ENCODE measurements at places on chromosomes 5 and 9.

GRCh38 chr5:124154714-124155113 is 591.7 kb downstream of the ZNF608 start:
- no peak for DNase-seq

DNA sequence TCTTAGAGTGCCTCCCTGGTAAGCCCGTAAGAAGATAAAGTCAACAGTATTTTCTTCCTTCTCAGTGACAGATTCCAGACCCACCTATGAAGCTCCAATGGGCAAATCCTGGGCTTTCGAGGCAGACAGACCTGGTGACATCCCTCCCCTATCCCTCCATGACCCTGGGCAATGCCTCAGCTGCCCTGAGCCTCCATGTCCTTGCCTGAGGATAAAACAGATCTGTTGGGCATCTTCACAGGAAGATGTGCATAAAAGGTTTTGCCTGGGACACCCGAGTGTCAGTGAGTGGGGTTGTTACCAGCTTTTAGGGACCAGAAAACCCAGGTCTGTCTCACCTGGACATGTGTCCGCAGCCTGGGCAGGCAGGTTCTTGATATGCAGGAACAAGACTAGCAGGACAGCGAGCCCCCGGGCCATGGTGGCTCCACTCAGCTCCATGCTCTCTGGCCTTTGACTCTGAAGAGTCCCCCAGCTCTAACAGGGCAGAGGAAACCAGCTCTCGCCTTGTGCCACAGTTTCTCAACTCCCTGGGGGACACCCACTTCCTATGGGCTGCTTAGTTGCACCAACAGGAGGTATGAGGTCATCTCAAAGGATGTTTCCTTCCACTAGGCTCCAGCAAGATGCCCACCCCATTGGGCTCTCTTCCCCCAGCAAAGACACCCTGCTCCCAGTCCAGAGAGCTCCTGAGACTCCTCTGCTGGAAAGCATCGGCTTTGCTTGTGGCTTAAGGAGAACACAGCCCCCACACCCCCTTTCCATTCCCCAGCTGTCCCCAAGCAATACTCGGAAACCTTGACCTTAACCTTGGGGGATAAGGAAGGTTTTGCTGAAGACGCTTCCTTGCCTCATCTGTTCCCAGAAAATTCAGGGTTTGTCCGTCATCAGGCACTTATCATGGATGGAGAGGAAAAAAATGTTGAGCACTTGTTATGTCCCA is at the start of gene FCN1:
Gene FCN1, minus strand, starts transcription at position 482 of the 943 bp plus-strand sequence. Its CDS starts 41 bp downstream, at position 441.
- no peak for DNase-seq

DNA sequence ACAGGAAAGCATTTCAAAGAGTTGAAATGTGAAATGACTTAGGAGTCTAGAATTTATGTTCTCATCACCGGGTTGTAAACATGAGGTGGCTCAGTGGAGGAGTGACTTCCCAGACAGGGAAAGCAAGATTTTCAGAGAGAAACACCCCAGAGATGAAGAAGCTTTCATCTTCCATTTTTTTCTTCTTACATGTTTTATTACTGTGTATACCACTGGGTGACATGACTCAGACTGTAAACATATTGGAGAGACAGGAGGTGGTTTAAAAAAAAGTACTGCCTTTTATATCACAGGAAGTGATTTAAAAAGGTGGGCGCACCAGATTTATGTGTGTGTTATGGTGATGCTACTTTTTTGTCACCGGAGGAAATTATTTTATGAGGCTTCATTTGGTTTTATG is 209.1 kb upstream of the TUT7 start:
- DNase-seq: no peak

GRCh38 chr5:127987354-127988145 is 96.0 kb upstream of the SLC12A2 start:
- no peak for DNase-seq

DNA sequence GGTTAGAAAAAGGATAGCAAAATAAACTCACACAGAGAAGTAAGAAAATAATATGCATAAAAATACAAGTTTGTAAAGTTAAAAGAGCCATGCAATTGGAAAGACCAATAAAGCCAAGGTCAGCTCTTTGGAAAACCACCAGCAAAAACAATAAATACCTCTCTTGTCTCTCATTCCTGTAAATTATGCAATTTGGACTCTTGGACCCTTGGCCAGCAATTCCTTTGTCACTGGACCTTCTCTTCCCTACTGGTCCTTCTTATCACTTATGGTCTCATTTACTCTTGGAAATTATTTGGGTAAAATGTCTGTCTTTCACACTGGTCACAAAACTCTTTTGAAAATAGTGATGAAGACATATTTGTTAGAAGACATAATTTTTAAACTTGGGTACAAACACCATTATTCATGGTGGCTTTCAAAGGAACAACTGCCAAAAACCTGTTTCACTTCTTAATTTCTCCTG is 379.5 kb downstream of the TMEM232 start:
- no peak for DNase-seq

DNA sequence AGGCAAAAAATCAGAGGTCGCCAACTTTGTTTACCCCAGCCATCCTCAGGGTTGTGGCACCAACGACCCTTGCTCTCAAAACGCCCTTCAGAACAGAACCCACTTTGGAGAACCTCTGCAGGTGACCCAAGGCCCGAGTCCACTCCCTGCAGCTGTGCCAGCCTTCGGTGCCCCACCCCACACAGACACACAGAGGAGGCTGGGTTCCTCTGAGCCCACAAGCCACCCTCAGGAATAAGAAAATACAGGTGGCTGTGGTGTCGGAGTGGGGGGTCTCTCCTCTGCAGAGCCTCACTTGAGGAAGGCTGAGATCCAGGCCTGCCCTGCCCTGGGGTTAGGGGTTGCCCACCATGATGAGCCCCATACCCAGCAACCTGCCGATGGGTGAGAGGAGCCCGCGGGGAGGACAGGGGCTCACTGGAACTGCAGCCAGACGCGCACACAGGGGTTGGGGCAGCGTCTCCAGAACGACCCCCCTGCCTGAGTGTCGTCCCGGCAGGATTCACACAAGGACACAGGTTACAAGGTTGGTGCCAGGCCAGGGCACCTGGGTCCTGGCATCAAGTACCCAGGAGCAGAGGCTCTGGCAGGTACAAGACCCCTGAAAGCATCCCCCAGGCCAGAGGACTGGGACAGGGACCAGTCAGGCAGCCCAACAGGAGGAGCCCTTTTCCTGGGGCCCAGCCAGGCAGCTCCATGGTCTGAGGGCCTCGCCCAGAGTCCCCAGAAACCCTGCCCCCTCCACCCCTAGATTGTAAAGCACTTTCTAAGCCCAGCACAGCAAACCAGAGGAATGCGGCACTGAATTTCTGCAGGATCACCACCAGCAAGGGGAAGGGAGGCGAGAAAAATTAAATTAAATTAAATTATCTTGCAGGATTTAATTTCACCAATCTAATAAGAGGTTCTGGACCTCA is 40.0 kb downstream of the NACC2 start:
- DNase-seq: no peak

DNA sequence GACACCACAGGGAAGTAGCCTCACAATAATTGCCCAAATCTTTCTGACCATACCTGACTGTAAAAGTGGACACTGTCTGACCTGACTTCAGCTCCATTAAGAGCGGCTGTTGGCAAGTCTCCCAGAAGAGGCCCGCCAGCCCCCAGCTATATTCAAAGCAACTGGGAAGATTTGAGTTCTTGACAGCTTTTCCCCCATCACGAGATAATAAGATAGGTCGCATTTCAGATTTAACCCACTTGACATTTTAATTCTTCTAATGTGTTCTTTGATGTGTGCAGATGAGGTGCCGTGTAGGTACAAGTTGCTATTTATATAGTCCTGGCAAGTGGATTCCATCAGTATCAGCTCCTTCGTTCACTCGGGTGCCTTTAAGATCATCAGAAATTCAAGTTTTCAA is 345.7 kb downstream of the DRD1 start:
- DNase-seq: no peak

DNA sequence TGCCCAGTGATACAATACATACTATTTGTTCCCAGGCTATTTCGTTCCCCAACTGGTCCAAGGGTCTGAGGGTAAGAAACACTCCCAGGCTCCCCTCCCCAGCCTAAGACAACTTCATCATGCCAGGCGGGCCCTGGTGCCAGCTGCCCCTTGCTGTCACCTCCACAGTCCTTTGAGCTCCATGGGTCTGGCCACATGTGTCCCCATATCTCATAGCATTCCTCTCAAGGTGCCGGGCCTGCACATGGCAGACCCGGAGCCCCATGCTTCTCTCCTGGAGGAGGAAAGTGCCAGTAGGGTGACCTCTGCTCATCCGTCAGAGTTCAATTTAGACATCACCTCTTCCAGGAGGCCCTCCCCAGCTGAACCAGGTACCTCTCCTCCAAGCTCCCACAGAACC is 120.5 kb downstream of the C5orf15 start:
- no peak for DNase-seq

GRCh38 chr5:150073086-150073625 is 13.2 kb downstream of the CSF1R start:
- no peak for DNase-seq

GRCh38 chr5:75335952-75336614 is 937 bp upstream of the HMGCR start:
- peak; percentile 32 for DNase-seq

DNA sequence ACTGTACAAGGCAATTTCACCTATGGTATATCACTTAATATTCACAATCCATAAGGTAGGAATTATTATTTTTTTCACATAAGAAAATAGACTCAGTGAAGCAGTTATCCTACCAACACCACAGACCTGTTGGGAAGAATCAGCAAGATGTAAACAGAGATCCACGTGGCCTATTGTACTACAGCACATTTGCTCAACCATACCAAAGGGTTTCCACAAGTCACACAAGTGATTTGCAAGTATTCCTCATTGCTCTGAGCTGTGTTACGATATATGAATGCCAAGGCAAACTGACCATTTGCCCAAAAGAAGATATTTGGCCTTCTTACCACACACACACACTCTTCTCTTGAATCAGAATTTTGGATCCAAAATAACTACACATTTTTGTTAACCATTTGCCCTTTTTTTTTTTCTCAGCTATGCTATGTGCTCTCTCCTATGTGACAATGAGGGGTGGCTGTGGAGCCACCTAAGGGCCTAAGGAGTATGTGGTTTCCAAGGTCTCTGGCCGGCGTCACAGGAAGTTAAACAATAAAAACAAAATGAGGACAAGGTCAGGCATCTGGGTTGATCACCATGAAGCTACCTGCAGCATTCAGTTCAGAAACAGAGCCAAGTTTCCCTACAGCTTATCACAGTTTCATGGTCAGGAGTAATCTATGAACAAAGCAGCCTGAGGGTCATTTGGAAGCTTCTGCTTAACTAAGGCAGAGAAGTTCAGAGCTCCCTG is 171.0 kb upstream of the FREM1 start:
- no peak for DNase-seq

DNA sequence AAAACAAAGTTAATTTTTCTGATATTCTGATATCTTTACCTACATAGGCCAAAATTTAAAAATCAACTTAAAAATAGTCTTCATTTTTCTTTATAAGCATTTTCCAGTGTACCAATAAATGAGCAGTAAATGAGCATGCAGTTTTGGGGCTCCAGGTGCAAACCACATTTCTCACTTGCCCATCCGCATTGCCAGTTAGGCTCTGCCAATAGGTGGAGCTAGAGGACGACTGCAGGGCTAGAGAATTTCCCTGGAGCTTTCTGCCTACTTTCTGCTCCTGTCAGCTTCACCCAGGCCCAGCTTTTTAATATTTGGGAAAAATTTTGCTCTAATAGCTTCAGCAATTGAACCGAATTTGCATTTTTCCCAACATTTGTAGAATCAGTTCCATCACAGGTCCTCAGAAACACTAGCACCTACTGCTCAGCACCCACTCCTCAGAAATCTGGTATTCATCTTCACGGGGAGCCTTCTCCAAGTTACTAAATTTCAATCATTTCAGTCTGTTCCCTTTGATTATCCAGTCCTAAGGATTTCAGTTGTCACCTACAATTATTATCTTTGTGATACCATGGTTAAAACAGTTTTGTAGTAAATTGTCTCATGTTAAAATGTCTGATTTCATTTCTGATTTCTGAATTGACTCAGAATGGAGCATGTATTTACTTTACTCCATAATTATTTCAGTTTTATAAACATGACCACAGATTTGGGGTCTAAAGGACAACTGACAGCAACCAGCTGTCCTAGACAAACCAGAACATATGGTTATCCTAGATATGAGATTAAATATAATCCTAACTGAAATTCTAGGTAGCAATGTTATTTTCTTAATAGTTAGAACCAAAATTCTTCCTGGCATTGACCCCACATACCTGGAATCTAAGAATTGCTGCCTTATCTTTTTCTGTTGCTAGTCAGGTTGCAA is 104.6 kb upstream of the FAM174A start:
- DNase-seq: peak; percentile 15

DNA sequence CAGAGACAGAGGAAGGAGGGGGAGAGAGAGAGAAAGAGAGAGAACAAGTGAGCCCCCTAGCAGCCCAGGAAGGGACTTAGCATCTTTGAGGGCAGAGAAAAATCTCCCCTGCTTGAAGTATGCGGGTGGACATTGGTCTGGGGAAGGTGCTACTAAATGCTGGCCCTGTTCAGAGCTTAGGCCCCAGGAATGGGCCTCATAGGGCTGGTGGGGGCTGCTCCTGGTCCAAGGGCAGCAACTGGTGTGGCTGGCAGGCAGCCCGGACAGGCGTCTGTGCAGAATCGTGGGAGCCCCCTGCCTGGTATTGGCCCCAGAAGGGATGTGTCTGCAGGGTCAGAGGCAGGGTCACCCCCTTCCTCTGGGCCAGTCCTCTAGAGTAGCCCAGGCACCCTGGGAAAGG is 47.8 kb upstream of the SUSD3 start:
- DNase-seq: no peak

GRCh38 chr9:69395718-69396117 is 70.7 kb downstream of the ENTREP1 start:
- no peak for DNase-seq

- no peak for DNase-seq
Observed at GRCh38 chr5:113663879-113664541, 150.5 kb downstream of the YTHDC2 start.

DNA sequence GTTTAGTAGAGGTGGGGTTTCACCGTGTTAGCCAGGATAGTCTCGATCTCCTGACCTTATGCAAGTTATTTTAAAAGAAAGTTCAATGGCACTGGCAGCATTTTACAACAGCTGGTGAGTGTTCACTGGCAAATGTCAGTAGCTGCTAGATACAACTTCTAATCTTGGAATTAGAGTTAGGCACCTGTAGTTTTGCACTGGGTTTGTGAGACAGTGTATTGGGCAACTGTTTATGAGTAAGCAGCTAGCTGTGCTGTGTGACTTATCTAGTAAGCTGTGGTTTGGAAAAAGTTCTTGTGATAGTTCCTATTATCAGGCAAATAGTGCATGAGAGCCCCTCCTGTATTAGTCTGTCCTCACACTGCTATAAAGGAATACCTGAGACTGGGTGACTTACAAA is 61.5 kb downstream of the UBE2QL1 start:
- DNase-seq: no peak

- DNase-seq: no peak
Observed at GRCh38 chr5:1436681-1437080, 8.6 kb downstream of the SLC6A3 start.

GRCh38 chr5:140399979-140400729 is 1.5 kb upstream of the ANKHD1 start:
- no peak for DNase-seq

- DNase-seq: no peak
Observed at GRCh38 chr9:18976221-18976708, 56.7 kb downstream of the SAXO1 start.

All from GM12878 (cell line).